ENCODE measurements at places on chromosomes 12 and 14.

DNA sequence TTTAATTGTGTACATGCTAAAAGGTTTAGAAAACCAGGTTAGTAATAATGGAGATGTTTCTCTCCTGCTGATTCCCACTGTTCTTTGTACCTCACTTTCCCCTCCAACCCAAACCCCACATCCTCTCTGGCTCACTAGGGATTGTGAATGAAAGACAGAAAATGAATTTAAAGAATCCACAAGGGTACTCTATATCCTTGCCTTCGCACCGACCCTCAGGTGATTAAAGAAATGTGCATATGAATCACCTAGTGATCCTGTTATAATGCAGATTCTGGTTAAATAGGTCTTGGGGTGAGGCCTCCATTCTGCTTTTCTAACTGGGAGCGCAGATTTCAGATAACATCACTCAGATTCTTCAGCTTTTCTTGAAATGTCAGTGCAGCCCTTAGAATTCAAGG lies 84.3 kb upstream of the OTX2 start:
- no peak for DNase-seq

DNA sequence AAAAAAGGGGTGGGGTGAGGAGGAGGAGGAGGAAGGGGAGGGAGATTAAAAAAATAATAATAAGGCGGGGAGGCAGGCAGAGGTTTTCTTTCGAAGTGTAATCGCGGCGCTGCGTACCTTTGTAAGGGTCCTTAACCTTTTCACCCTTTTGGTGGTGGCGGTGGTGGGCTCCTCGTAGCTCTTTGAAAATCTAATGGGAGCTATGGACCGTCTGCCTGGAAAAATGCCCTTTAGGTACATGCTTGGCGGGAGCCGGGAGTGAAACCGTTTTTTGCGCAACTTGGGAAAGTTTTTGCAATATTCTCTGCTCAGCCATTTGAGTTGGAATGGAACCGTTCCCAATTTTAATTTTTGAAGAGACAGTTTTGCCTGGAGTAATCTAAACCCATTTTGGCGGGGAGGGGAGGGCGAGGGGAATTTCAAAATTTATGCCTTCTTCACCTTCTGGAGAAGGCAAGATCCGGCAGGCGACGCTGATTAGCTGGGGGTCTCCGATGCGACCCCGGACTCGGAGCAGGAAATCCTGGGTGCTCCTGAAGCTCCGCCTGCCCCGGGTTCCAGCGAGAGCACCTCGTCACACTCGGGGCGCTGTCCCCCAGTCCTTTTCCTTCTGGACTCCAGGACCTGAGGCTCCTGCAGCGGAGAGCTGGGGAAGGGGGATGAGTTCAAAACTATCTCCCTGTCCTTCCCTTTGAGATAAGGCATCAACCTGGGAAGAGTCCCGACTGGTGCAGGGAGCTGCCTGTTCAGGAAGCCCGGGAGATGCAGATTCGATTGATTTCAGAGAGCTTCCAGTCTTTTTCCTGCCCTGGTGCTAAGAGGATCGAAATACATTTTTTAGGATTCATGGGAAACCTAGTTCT lies 74.6 kb upstream of the TBX5 start:
- DNase-seq: no peak

- no peak for DNase-seq
Observed at GRCh38 chr14:28308734-28309133, 457.9 kb upstream of the FOXG1 start.

GRCh38 chr14:94622653-94623421 lies 10.6 kb downstream of the SERPINA3 start:
- no peak for DNase-seq

- no peak for DNase-seq
Observed at GRCh38 chr14:66509874-66510273, 1.9 kb downstream of the GPHN start.

GRCh38 chr14:100653409-100653808 lies 66.2 kb upstream of the BEGAIN start:
- no peak for DNase-seq

- no peak for DNase-seq
Observed at GRCh38 chr12:65450625-65451024, 172.1 kb downstream of the MSRB3 start.

DNA sequence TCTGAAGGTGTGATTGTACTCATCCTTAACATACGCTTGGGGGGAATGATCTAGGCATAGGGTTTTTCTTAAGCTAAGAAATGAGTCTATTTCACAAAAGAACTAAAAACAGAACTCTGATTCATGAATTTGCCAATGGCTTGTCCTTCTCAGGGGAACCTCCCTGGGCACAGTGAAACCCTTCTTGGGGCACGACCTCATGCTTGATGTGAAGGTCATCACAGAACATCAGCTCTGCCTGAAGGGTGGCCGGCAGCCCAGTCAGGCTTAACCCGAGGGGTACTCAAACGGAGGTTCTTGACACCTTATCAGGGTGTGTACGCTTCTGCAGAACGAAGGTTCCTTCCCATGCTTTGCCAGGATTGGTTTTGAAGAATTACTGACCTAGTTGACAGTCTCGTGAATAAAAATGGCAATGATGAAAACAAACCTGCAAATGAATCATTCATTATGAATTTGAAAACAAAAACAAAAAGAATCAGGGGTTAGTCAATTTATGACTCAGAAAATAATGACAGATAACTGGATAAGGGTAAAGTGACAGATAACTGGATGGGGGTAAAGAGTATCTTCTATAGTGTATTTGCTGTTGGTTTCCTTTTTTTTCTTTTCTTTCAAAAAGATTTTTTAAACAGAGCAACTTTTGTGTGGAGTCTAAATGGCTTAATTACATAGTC lies 86.4 kb downstream of the GALNT8 start:
- DNase-seq: no peak

- peak; percentile 77 for DNase-seq
Observed at GRCh38 chr12:55929306-55929791, 1.6 kb upstream of the DGKA start.
